Temporal lobe (tissue), 4 donors: ENCODE measurements at places on chromosomes 7 and 10. TPM values are rescaled to one million over a fixed set of nuclear protein-coding genes. Genes with fewer than 3 reads are reported as not detected.

The RAPGEF5 gene
- 64.7 TPM for total RNA-seq

The ASZ1 gene
- total RNA-seq, result not detected

The WDFY4 gene
- 0.49 TPM for total RNA-seq

The KCNH2 gene
- 6.4 TPM for total RNA-seq

The SPACDR gene
- total RNA-seq, result 0.25 TPM

The PRRT4 gene
- total RNA-seq, result 3.7 TPM

The DENND2A gene
- total RNA-seq, result 20.7 TPM

The LFNG gene
- total RNA-seq, result 6.6 TPM

The CFAP70 gene
- total RNA-seq, result 0.49 TPM

The DKK1 gene
- 3.0 TPM for total RNA-seq

The CYP2C19 gene
- total RNA-seq, result 0.25 TPM

The ZNF679 gene
- not detected for total RNA-seq

The UPK3BL2 gene
- 3.2 TPM for total RNA-seq

The MGAM2 gene
- total RNA-seq, result under 0.01 TPM

The CREB3L2 gene
- total RNA-seq, result 1.7 TPM

The FFAR4 gene
- total RNA-seq, result not detected

The SMKR1 gene
- 2.2 TPM for total RNA-seq

The NPY4R gene
- total RNA-seq, result under 0.01 TPM

The ACTL6B gene
- total RNA-seq, result 99.6 TPM

The GIMAP2 gene
- 1.5 TPM for total RNA-seq

The PON1 gene
- total RNA-seq, result not detected

The SLC26A5 gene
- not detected for total RNA-seq

The MOGAT3 gene
- total RNA-seq, result not detected

The KIAA1549 gene
- total RNA-seq, result 40.6 TPM

The CDK14 gene
- total RNA-seq, result 63.7 TPM

The UBE2D1 gene
- 32.0 TPM for total RNA-seq

The TMEM196 gene
- total RNA-seq, result 12.0 TPM

The HEPACAM2 gene
- total RNA-seq, result 0.25 TPM

The LIPA gene
- total RNA-seq, result 25.3 TPM

The CYP2W1 gene
- total RNA-seq, result not detected

The TMEM176B gene
- total RNA-seq, result 1.2 TPM

The RTKN2 gene
- 3.7 TPM for total RNA-seq

The TBXAS1 gene
- total RNA-seq, result 1.2 TPM

The LARP4B gene
- total RNA-seq, result 30.0 TPM

The TUBAL3 gene
- not detected for total RNA-seq

The OR2A42 gene
- total RNA-seq, result not detected

The TSPAN12 gene
- total RNA-seq, result 3.9 TPM

The CACNB2 gene
- total RNA-seq, result 6.9 TPM

The BMS1 gene
- total RNA-seq, result 10.6 TPM

The ICA1 gene
- total RNA-seq, result 20.4 TPM

The PAPSS2 gene
- 3.0 TPM for total RNA-seq

The ZNF503 gene
- total RNA-seq, result 0.98 TPM

The CACNA2D1 gene
- total RNA-seq, result 219 TPM

The AKR1C2 gene
- total RNA-seq, result 21.9 TPM

The GSTO2 gene
- total RNA-seq, result 1.7 TPM

The ITGB8 gene
- 87.0 TPM for total RNA-seq

The IL15RA gene
- under 0.01 TPM for total RNA-seq

The IQUB gene
- total RNA-seq, result 2.0 TPM

The ASB10 gene
- total RNA-seq, result not detected

The PTER gene
- 1.7 TPM for total RNA-seq

The TAS2R3 gene
- 5.7 TPM for total RNA-seq

The CHAT gene
- total RNA-seq, result not detected

The HOXA3 gene
- total RNA-seq, result not detected

The PPP1R3C gene
- 22.9 TPM for total RNA-seq

The CHCHD1 gene
- total RNA-seq, result 14.3 TPM

The FAM221A gene
- total RNA-seq, result 6.9 TPM
